Stimulated activated CD4-positive, alpha-beta T cell treated with anti-CD3 and anti-CD28 coated beads, Interleukin-1b, Interleukin-23, amount 100 ng/mL, for 24 hours (primary cell): ENCODE measurements at places on chromosomes 13 and 19.
A peak's percentile ranks its signal among the peaks of the same experiment; 100 is the strongest.

DNA sequence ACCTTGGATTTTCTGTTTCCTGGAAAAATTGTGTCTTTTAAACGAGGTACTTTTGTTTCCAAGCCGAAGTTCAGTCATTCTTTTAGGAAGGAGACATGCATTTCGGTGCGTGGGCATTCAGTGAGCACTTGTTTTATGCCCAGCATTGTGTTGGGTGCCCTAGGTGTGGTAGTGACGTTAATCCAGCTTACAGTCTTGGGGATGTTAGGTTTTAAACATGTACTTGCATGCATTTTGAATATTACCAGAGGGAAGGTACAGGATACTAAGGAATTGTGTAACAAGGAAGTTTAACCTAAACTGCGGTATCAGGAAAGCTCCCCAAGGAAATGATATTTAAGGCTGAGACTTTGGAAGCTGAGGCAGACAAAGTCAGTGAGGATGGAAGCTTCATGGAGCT lies 66.3 kb downstream of the ARHGAP35 start:
- DNase-seq: no peak

- DNase-seq: no peak
Measured at GRCh38 chr13:40191186-40191980, 475.1 kb downstream of the FOXO1 start.

DNA sequence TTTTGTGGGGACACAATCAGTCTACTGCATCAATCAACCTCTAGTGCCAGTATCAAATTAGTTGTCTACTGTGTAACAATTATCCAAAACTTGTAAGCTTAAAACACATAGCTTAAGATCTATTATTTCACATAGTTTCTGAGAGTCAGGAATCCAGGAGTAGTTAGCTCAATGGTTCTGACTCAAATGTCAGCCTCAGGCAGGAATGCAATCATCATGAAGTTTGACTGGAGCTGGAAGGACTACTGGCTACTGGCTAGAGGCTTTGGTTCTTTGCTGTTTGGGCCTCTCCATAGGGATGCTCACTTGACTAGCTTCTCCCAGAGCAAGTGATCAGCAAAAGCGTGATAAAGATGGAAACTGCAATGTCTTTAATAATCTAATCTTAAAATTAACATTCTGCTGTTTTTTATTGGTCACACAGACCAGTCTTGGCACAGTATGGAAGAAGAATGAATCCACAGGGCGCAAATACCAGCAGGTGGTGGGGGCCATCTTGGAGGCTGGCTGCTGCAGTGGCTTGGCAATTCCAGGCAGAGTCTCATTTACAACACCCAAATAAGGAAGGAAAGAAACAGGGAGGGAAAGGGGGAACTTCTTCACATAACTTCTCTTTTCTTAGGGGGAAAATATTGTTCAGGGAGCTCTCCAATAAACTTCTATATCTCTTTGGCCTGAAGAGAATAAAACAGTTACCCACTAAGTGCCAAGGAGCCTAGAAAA lies 15.7 kb downstream of the CAB39L start:
- no peak for DNase-seq

DNA sequence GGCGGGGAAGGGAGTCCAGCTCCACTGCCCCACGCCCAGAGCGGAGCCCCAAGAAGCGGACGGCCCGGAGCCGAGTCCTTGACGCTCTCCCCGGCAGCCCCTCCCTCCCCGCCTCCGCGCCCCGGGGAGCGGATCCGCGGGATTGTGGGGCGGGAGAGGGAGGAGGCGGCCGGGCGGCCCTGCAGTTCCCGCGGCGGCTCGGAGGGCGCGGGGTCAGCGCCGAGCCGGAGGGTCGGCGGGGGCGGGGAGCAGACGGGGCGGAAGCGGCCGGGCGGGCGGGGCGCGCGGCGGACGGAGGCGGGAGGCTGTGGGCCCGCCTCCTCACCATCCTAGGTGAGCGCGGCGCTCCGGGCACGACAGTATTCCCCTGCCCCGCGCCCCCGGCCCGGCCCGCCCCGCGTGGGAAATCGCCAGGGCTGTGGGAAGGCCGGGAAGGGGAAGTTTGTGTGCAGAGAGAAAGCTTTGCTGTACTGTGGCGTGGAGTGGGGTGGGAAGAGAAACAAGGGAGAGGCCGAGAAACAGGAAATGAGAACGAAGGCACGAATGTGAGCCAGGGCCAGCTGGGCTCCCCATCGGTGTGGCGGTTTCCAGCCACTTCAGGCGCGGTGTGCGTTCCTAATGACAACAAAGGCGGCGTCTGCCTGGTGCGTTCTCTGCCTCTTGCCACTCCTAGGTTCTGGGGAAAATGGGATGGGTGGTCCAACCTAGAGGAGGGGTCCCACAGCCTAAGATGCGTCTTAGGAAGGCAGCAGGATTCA lies 1.3 kb upstream of the KLF12 start:
- no peak for DNase-seq

GRCh38 chr13:45055198-45055901 lies 65.0 kb upstream of the GTF2F2 start:
- peak; percentile 58 for DNase-seq

GRCh38 chr19:11181488-11181887 lies 15.9 kb downstream of the KANK2 start:
- DNase-seq: no peak

GRCh38 chr13:107450931-107451330 lies 764.4 kb downstream of the LIG4 start:
- DNase-seq: no peak

GRCh38 chr13:44307255-44307654 lies 66.4 kb upstream of the SERP2 start:
- DNase-seq: no peak

DNA sequence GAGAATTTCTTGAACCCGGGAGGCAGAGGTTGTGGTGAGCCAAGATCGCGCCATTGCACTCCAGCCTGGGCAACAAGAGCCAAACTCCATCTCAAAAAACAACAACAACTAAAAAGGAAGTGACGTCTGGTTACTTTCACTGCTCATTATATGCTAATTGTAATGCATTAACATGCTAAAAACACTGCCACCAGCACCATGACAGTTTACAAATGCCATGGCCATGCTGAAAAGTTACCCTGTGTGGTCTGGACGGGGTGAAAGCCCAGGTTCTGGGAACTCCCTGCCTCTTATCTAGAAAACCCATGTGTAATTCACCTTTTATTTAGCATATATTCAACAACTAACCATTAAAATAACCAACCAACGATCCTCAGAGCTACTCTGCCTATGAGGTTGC lies 28.1 kb downstream of the CPT1C start:
- DNase-seq: no peak

GRCh38 chr13:100836711-100837110 lies 162.1 kb upstream of the TMTC4 start:
- no peak for DNase-seq

DNA sequence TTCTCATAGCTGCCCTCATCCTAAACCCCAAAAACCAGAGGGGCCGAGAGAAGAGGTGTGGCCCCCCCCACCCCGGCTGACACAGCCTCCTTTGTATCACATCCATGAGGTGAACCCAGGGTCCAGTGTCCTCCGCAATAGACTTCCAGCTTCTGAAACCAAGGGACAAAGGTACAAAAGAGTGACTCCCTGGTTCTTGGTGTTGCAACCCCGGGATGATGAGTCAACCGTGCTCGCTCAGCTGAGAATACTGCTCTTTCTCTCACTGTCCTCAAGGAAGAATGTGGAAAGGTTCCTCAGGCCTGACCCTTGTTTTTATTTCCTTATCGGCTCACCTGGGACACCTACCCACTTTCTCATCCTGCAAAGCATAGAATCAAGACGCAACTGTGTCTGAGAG lies 5.5 kb downstream of the SLC15A1 start:
- DNase-seq: no peak

DNA sequence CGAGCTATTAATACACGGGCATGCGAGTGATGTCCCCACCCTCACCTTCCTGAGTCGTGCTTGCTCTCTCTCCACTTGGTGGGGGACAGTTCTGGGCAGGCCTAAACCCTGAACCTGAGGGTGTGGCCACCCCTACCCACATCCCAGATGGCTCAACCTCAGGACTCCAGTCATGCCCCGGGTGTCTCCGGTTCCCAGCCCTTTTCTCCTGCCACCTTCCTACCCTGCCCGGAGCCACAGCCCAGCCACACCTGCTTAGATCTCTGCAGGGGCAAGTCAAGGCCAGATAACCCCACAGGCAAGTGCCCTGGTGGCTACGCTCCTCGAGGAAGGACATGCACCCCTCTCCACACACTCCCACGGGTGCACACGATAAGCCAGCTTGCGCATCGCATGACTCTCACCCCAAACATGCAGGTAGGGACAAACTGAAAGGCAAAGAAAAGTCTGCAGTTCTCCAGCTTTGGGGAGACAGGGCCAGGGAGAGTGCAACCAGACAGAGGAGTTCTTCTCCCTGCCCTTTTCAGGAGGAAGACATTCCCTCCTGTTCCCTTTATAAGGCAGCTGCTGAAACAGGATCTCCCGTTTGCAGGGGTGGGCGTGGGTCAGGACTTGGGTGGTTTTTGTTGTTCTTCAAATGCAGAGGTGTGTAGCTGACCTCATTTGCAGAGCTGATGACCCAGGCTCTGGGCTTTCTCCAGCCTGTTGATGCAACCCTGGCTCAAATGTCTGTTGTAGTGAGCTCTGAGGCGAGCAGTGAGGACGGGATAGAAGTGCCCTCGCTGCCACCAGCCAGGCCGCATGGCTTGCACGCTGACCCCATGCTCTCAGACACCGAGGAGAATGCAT lies 88.6 kb downstream of the DPF1 start:
- DNase-seq: no peak

DNA sequence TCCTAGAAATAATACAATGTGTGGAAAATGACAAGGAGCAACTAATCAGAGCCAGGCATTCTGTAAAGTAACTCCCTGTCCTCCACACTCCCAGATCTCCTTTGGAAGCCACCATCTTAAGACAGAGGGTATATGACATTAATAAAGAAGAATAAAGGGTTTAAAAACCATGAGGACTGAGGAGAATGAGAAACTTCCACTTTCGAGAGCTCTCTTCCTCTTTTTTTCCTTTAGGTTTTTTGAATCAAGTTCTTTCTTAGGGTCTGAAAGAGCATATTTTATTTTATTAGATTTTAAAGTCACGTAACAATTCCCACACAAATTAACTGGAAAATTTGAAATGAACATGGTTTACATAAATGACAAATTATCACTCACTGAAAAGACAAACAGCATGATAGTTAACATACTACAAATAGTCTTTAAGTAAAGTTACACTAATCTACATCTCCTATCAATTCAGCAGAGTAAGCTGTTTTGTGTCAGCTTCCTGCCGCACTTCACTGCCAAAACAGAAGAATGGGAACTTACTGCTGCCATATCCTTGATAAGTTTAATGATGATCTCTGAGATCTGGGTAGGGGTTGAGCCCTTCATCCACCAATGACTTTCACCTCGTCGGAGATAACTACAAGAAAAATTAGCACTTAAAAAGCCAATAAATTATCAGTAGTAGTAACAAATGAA lies 38.6 kb upstream of the FBXL3 start:
- no peak for DNase-seq

- no peak for DNase-seq
Measured at GRCh38 chr19:36837176-36837905, 846 bp downstream of the ZNF790 start.

GRCh38 chr13:67308004-67308772 lies 78.1 kb upstream of the PCDH9 start:
- no peak for DNase-seq

DNA sequence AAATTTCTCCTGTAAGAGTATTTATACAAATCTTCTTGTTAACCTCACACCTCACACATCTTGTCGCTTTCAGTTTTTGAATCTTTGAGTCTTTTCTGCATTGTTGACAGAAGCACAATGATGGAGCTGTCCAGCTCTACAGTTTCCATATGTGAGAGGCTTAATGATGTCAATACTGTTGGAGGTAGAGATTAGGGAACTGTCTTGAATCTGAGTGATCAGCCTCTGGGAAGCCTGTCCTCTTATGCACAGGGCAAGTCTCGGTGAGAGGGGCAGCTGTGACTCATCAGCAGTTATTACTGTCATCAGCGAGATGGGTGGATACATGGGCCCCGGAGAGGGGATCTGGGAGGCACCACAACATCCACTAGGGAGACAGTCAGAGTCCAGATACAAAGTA lies 4.6 kb upstream of the ITGBL1 start:
- DNase-seq: no peak

DNA sequence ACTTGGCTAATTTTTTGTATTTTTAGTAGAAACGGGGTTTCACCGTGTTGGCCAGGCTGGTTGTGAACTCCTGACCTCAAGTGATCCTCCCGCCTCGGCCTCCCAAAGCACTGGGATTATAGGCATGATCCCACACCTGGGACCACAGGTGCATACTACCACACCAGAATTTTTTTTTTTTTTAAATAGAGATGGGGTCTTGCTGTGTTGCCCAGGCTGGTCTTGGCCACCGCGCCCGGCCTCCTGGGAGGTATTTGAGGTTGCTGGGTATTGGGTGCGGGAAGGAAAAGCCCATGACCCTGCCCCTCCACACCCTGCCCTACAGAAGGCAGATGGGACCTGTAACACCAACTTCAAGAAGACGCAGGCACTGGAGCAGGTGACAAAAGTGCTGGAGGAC lies 13.6 kb downstream of the ACTMAP start:
- DNase-seq: no peak

GRCh38 chr13:96851856-96852445 lies 142.3 kb downstream of the OXGR1 start:
- DNase-seq: no peak

GRCh38 chr19:44661205-44661604 lies 10.1 kb upstream of the CEACAM19 start:
- no peak for DNase-seq

- DNase-seq: no peak
Measured at GRCh38 chr13:51714663-51715168, 89.2 kb downstream of the DHRS12 start.

GRCh38 chr13:100460266-100460665 lies 128.3 kb downstream of the GGACT start:
- DNase-seq: no peak

- DNase-seq: no peak
Measured at GRCh38 chr13:101289764-101290163, 126.5 kb downstream of the NALCN start.

DNA sequence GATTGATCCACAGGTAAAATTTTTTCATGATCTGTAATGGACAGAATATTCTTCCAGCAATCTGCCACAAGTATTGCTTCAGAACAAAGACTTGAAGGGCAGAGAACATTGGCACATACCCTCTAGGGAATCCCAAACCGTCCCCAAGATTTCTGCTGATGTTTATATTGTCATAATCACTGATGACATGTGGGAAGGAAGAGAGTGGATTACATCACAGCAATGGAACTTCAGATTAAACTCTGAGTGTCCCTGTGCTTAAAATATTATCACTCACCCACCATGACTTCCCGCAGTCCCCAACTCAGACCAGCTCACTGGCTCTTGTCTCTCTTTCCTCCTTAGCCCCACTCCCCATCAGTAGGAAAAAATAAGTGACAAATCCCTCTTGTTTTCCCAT lies 8.5 kb upstream of the TPT1 start:
- no peak for DNase-seq

GRCh38 chr13:55727683-55728082 lies 1413.0 kb upstream of the PRR20A start:
- no peak for DNase-seq

DNA sequence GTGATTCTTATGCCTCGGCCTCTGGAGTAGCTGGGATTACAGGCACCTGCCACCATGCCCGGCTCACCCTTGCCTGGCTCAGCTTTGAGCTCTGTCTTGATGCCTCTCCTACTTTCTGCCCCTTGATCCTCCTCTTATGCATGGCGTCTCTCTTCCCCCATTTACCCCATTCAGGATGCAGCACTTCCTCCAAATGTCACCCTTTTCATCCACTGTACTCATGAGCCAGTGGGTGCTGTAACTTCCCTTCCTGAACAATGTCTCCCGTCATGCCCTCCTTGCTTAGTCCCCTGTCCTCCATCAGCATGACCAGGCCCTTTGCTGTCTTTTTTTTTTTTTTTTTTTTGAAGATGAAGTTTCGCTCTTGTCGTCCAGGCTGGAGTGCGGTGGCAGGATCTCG lies 3.4 kb upstream of the SIGLEC9 start:
- DNase-seq: no peak
